ENCODE measurements at places on chromosomes 4 and X.

GRCh38 chrX:9311421-9312160 is 153.3 kb upstream of the TBL1X start:
- DNase-seq: no peak

DNA sequence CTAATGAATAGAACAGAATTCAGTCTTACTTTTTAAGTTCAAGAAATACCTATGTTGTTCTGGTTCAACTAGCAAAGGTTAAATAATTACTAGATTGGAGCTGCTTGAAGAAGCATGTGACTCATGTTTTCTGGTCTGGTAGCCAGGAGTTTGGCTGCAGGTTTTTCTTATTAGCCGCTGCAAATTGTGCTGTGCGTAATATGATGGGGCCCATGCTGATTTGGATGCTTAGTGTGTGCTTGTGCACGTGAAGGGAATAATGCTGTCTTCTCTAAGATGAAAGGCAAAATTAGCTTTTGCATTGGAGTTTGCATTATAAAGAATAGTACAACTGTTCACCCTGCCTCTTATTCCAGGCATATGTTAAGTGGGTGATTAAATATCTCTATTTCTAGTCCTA is 219.6 kb downstream of the SNCA start:
- DNase-seq: no peak

DNA sequence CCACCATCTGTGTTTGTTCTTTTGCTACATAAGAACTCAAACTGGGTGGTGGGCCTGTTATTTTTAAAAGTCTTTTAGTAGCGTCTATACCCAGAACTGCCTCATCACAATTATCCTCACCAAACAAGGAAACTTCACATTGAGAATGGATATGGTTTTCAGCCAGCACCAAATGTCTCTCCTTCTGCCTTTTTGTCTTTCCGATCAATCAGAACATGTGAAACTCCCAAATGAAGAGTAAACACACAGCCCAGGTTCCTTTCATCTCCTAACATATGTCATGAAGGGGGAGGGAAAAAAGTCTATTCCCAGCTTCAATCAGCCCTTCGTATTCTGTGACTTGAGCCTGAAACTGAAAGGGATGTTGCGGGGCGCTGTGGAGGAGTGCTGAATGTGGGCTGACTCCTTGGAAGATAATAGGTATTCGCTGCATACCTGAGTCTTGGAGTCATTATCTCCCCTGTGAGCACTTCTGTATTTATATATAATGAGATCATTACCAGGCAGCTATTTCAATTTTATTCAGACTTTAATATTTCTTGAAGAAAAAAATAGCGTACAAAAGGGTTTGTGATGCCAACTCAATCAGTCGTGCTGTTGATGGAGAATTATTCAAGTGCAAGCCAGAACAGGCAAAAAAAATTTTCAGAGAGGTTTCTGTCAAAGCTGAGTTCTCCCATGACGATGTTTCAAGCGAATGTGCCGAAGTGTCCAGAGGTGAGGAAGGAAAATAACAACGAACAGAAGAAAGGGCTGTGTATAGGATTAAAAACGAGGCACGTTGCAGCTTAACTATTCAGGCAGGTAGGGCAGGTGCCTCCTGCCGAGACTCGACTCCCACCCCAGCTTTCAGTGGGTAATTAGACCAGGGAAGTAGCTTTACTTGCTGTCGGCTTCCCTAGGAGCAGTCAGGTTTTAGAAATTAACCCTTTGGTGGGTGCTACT is 163.9 kb upstream of the NOCT start:
- no peak for DNase-seq

DNA sequence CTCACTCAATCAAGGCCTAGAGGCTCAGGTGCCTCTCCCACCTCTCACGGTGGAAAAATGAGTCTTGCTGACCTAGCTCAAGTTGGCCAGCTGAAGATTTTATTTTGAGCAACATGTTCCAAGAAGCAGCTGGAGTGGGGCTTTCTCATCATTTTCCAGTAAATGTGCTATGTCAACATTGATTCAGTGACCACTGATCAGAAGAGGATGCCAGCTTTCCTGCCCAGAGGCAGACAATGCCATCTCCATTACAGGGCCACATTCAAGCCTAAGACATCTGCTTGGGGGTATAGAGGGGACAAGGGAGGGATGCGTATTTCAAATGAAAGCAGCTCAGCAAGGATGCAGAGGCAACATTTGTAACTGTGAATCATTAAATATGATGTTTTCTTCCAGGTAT is 3.0 kb downstream of the MEPE start:
- DNase-seq: no peak

GRCh38 chr4:52546449-52546848 is 112.7 kb downstream of the USP46 start:
- DNase-seq: no peak

DNA sequence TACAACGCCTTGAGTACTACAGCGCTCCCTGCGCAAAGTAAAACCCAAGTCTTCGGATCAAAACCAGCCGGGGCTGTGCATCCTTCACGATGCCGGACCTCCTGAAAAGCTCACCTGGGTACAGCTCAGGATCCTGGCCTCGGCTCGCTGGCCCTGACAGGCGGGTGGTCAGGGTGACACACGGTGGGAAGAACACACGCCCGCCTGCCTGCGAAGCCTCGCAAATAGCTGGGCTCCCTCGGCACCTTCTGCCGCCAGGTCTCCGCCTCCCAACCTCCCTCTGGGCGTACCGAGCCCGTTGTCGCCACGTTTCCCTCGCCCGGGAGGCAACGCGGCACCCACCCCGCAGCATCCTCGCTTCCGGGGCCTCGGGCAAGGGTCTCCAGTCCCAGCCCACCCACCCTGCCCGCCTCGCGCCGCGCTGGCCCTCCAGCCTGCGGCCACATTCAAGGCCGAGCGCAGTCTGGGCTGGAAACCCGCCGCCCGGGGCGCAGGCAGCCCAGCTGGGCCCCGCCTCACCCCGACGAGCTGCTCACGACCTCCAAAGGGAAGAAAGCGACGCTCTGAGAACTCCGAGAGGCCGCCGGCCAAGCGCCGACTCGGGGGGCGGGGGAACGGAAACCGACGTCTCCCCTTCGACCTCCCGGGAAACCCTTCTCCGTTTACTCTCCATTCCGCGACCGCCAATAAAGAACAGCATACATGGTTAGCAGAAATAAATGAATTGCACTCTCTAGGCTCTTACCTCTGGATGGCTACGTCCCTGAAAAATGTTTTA is 511 bp downstream of the PPM1K start:
- peak; percentile 55 for DNase-seq

DNA sequence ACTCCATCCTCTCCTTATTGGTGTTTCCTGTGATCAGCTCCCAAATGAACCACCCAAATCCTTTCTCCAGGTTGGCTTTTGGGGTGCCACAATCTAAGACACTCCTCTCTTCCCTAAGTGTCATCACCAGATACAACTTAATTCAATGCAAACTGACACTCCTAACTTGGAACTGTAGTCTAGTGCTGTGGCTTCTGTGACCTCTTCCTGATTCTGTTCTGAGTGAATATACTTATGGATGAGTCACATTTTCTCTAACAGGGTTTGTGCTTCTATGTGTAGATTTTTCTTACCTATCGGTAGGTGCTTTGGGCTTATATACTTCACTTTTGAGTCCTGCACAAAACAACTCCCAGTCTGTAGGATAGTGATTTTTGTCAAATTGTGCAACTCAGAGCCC is 141.3 kb upstream of the MAOA start:
- DNase-seq: no peak

DNA sequence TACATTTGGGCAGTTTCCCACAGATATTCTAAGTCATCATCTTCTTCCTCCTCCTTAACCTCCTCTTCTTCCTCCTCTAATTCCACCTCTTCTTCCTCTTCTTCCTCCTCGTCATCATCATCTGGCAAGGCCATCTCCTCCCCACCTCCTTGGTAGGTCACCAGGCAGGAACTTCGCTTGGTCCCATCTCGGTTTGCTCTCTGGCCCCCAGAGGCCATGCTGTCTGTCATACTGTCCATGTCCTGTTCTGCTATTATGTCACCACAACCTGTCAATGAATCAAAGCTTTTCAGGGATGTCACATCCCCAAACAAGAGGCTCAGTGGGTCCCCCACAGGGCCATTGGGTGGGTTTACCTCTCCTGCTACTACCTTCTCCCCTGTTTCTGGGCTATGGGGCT is 13.5 kb downstream of the AMER1 start:
- DNase-seq: no peak

DNA sequence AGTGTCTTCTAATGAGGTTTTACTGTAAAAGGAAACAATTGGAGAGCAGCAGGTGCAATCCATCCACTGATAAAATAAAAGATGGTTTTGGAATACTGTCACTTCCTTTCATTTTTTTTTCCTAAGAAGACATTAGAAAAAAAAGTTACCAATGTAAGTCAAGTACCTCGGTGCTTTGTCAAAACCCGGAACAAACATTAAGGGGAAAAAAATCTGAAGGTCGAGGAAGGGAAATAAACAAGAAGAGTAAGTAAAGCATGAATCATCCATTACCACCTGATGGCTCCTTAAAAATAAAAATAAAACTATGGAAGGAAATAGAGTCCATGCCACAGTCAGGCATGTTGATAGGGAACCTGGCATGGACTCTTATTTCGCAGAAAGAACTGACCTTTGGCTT is 15.3 kb upstream of the XPNPEP2 start:
- DNase-seq: no peak

- no peak for DNase-seq
Observed at GRCh38 chr4:56139241-56139827, 190.6 kb downstream of the CEP135 start.

- no peak for DNase-seq
Observed at GRCh38 chr4:150173432-150173861, 95.2 kb downstream of the DCLK2 start.

DNA sequence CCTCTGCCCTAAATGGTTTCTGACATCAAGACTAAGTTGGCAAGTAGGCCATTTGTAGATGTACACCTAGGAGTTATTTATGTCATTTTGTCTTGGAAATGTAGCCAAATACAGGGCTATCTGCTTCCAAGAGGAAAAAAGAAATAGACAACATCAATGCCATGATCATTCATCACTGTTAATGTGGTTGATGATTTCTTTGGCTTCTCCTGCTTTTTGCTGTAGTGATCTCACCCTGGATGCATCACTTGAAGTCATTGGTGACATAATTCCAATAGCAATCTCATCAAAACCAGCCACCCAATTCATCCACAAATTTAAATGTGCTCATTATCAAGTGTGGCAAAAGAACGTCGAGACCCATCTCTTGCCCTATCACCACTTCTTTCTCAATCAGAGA is 222.6 kb upstream of the PPARGC1A start:
- DNase-seq: no peak

DNA sequence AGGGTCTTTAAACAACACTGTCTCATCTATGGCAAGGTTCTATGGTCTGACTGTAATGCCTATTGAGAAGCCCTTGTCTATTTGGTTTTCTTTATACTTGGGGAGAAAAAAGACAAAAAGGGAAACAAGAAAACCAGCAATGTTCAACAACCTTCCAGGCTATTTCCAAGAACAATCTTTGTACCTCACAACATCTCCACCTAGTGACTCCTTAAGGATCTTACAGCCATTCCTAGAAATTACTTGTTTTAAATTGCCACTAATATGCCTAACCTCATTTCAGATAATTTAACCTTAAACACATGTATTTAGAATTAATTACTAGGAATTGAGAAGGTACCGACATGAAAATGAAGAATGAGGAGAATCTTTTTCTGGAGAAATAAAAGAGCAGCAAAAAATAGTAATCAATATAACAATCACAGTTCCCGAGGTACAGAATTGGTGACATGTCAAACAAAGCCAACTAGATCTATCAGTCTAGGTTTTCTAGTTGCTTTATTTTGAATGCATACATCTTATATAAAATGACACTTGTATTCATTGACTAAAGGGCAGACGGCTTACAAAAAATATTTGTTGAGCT is 1.6 kb upstream of the RBM46 start:
- DNase-seq: no peak

- no peak for DNase-seq
Observed at GRCh38 chr4:17310269-17310652, 201.6 kb downstream of the QDPR start.

GRCh38 chr4:32042486-32043247 is 1322.5 kb downstream of the PCDH7 start:
- DNase-seq: no peak

- DNase-seq: no peak
Observed at GRCh38 chrX:38571058-38571457, 9.7 kb downstream of the TSPAN7 start.

DNA sequence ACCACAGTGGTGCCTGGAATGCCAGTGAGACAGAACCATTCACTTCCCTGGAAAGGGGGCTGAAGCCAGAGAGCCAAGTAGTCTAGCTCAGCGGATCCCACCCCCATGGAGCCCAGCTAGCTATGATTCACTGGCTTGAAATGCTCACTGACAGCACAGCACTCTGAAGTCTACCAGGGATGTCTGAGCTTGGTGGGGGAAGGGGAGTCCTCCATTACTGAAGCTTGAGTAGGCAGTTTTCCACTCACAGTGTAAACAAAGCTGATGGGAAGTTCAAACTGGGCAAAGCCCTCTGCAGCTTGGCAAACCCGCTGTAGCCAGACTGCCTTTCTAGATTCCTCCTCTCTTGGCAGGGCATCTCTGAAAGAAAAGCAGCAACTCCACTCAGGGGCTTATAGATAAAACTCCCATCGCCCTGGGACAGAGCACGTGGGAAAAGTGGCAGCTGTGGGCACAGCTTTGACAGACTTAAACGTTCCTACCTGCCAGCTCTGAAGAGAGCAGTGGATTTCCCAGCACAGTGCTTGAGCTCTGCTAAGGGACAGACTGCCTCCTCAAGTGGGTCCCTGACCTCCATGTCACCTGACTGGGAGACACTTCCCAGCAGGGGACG is 32.0 kb downstream of the NAP1L2 start:
- no peak for DNase-seq

DNA sequence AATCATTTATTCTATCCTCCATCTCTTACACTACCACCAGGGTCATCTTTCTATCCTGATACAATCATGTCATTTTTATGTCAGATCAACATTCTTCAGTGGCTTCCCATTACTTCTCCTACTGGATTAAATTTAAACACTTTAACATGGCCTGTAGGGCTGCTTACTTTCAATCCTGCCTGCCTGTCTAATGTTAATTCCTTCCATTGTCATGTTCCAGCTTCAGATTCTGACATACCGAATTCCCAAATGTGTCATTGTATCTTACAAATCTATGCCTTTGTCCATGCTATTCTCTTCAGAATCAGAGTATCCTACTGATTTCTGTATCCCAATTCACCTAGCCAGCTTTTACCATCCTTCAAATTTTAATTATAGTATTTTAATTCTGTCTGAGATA is 49.9 kb upstream of the FHDC1 start:
- DNase-seq: no peak

- no peak for DNase-seq
Observed at GRCh38 chr4:41325901-41326300, 69.2 kb downstream of the UCHL1 start.

- no peak for DNase-seq
Observed at GRCh38 chrX:115616943-115617563, 56.1 kb downstream of the PLS3 start.

DNA sequence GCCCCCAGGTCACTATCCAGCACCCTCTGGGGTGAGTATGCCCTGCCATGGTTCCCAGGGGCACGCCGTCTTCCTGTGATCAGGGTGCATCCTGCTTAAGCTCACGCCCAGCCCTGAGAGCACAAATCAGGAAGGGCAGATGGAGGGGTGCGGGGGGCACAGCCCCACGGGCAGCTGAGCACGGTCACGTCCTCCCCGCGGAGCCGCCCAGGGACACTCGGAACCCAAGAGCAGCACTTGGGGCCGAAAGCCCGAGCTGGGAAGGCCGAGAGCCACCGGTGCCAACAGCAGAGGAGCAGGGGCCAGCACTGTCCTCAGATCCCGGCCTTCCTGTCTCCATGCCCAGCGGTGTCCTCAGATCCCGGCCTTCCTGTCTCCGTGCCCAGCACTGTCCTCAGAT is 21.5 kb downstream of the NELFA start:
- no peak for DNase-seq

- DNase-seq: no peak
Observed at GRCh38 chrX:21176921-21177571, 197.2 kb upstream of the CNKSR2 start.
